ENCODE measurements at places on chromosomes 16 and 17.

GRCh38 chr17:52209507-52209906 is 51.0 kb upstream of the CA10 start:
- no peak for DNase-seq

- no peak for DNase-seq
These were observed 5.9 kb upstream of the C16orf87 start for GRCh38 chr16:46836534-46837530.

DNA sequence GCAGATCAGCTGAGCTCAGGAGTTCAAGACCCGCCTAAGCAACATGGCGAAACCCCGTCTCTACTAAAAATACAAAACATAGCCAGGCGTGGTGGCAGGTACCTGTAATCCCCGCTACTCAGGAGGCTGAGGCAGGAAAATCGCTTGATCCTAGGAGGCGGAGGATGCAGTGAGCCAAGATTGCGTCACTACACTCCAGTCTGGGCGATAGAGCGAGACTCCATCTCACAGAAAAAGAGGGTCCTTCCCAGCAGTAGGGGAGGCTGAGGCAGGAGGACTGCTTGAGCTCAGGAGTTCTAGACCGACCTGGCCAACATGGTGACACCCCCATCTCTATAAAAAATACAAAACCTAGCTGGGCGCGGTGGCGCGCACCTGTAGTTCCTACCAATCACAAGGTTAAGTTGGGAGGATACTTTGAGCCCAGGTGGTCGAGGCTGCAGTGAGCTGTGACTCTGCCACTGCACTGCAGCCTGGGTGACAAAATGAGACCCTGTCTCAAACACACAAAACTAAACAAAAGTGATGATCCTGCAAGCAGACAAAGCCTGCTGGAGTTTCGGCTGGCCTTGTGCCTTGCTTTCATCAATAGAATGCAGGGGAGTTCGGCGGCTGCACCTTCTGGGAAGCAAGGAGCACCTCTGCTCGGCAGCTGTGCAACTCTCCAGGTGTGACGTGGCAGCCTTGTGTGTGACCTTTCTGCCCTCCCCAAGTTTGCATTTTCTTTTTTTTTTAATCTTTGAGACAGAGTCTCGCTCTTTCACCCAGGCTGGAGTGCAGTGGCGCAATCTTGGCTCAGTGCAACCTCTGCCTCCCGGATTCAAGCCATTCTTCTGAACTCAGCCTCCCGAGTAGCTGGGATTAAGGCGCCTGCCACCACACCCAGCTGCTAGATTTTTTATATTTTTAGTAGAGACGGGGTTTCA is 12.4 kb upstream of the YWHAE start:
- DNase-seq, result no peak

DNA sequence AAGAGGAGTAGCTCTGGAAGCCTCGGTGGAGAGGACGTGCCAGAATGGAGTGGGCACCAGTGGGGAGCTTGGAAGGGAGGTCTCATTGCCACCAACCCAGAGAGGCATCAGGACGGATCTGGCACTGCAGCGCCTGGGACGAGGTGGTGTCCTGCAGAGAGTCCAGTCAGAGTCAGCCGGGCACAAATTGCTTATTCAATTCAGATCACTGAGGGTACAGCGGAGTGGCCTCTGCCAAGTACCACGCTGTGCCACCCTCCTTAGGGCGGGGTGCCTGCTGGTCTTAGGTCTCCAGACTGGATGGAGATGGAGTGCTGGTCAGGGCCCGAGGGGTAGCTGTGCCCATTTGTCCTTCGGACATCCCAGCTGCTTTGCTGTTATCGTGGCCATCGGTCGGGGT is 18.9 kb upstream of the SPPL2C start:
- DNase-seq, result no peak

DNA sequence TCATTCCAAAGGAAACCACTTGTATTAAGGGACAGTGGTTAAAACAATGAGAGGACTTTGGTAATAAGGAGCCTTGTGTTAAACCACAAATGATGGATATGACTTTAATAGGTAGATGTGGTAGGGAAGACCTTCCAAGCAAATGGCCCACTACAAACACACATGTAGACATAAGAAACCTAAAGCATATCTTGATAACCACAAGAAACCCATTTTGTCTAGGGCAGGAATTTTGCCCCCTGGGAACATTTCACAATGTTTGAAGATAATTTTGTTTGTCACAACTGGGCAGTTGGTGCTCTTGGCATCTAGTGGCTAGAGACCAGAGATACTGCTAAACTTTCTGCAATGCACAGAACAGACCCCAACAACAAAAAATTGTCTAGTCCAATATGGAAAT is 25.8 kb downstream of the KCNJ2 start:
- no peak for DNase-seq

DNA sequence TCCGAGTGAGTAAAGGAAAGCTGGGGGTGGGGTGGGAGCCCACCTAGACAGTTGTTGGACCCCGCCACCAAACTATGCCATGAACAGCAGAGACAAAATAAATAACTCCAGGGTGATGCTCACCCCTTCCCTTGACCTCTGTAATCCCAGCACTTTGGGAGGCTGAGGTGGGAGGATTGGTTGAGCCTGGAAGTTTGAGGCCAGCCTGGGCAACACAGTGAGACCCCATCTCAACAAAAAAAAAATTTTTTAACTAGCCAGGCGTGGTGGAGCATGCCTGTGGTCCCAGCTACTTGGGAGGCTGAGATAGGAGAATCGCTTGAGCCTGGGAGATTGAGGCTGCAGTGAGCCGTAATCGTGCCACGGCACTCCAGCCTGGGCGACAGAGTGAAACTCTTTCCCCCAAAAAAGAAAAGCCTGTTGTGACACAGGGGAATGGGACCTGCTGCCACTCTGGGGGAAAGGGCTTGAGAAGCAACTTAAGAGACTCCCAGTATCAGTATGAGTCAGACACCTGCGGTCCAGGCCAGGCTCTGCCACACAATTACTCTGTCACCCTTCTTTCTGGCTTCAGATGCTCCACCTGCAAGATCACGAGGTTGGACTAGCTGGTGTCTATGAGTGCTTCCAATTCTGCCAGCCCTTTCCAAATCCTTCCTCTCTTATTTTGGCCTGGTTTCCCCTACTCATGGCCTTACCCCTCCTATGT is 5.0 kb downstream of the SGCA start:
- peak; percentile 38 for DNase-seq

GRCh38 chr16:1193143-1193824 is 31.8 kb downstream of the TPSG1 start:
- no peak for DNase-seq

DNA sequence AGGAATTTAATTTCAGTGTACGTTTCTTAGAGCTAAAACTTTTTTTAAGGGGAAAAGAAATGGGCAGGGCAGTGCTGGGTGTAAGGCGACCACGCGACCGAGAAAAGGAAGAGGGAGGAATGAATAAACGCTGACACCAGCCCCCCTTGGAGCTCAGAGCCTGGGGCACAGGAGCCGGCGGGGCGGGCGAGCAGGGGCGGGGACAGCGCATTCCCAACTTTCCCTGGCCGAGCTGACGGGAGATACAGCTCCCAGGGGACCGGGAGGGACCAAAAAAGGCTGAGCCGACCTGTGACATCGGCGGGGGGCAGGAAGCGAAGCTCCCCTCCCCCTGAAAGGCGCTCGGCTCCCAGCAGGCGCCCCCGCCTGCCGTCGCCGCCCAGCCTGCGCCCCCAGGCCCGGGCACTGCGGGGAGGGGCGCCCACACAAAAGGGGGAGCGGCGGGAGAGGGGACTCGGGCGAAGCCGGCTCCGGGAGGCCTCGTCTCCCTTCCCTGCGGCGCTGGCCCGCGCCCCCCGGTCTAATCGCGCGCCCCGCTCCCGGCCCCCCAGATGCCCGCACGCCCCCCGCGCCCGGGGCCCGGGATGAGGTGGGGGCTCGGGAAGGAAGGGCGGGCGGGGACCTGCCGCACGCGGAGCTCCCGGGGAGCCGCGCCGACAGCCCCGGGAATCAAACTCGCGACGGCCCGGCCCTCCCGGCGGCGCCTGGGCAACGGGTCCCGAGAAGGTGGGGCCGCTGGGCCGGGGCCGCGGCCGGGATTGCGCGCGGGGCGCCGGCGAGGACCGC is 622 bp downstream of the CUEDC1 start:
- peak; percentile 84 for DNase-seq

DNA sequence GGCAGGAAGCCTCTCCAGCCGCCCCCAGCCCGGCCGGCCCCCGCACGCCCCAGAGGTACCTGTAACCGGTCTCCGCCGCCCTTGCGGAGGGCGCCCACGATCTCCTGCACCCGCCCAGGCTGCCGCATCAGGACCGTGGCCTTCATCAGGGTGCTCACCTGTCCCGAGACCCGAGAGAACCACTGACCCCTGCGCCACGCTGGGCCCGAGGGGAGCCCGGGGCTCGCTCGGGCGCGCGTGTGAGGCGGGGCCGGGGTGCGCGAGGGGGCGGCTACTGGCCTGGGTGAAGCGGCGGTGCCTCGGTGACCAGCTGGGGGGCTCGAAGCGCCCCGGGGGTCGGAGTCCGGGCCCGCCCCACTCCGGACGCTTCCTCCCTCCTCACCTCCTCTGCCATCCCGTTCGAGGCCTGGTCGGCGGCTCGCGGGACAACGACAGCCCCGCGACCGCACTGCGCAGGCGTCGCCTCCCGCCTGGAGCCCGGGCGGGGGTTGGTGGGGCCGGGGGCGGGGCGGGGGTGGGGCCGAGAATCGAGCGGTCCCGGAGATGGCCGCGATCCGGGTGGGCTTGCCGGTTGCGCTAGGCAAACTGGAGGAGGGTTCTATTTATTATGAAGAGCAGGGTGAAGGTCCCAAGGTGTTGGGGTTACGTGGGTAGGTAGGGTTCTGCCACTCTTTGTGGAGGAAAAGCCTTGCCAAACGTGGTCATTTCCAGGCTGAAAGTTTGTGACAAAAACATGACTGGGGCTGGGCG is at the start of gene NT5C3B:
Gene NT5C3B (minus strand): TSS at position 433 of the 750 bp plus-strand sequence. CDS start 39 bp downstream, at position 394.
- DNase-seq, result peak; percentile 85

GRCh38 chr16:83946781-83947566 is 6.1 kb upstream of the OSGIN1 start:
- DNase-seq, result no peak

- DNase-seq, result peak; percentile 76
These were observed 29.3 kb downstream of the ACTG1 start for GRCh38 chr17:81483085-81483861.

GRCh38 chr17:60392845-60393702 is 1.1 kb upstream of the USP32 start:
- DNase-seq, result peak; percentile 54

GRCh38 chr17:58944166-58944565 is 162.5 kb downstream of the TRIM37 start:
- DNase-seq, result no peak

DNA sequence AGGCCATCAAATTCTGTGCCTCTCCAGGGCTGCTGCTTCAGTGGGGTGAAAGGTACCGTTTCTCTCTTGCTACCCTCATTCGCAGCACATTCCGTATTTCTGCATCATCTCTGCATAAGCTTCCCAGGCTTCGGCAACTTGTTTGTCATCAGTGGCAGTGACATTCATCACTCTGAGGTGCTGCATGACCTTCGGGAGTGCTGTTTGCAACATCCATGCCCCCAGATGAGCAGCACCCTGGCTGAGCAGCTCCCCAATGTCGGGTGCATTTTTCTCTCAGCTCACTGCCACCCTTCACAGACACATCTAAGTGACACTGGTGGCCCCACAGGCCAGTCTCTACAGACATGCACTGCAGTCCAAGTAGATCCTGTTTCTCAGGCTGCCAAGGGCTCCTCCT is 3.8 kb downstream of the CREBBP start:
- DNase-seq, result no peak

- no peak for DNase-seq
These were observed at the start of gene KRT23 for GRCh38 chr17:40937384-40937819. Gene KRT23, minus strand, starts transcription at chr17:40937646. Its CDS starts 1,043 bp downstream, at chr17:40936603.

GRCh38 chr17:49793309-49793708 is 4.8 kb downstream of the KAT7 start:
- DNase-seq, result no peak

DNA sequence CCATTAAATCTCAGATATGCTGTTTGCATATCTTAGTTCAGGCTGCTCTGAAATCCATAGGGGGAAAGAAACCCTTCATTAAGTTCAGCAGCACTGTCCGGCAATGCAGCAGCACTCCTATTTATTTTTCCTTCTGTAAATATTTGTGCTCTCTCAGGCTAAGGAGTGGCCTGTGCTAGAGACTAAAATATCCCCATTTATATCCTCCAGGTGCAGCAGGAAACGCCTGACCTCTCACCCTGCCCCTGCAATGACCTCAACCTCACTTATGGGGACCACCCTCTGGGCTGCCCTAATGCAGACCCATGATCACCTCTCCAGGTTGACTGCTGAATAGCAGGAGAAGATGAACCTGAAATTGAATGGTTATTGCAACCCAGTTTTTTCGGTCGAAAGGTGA is 165.0 kb upstream of the ELAC2 start:
- DNase-seq, result no peak

DNA sequence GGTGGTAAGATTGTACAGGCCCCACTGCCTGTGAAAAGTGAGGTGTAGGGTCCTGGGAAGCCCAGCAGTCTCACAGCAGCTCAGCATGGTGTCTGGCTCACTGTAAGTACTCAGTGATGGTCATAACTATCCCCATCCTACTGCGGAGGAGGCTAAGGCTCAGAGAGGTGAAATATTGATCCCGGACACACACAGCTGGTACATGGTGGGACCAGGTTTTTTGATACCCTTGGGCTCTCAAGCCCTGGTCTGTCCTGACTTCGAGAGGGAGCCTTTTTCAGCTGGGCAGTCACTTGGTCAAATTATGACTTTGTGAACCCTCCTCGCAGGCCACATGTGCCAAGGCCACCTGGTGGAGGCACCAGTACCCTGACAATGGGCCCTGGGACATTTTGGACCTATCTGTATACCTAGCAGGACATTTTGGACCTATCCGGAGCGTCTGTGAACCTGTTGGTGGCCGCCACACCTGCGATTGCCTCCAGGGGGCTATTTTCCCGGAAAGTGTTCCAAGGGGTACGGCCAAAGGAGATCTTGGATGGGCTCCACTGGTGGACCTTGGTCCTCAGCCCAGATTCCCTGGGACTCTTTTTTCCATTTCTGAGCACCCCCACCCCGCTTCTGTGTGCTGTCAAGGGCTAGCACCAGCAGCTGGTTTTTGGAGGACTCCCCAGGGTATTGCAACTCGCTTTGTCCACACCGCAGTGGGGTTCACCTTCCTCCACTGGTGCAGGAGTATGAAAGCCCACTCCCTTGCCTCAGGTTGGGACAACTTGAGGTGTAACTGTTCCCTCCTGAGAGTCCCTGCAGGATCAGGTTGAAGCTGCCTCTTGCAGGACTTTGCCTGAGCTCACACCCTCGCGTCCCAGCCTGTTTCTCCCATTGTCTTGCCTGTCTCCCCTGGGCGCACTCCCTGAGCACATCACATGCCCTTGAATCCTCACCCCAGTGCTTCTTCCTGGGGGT is 83.6 kb upstream of the NKD1 start:
- peak; percentile 40 for DNase-seq

DNA sequence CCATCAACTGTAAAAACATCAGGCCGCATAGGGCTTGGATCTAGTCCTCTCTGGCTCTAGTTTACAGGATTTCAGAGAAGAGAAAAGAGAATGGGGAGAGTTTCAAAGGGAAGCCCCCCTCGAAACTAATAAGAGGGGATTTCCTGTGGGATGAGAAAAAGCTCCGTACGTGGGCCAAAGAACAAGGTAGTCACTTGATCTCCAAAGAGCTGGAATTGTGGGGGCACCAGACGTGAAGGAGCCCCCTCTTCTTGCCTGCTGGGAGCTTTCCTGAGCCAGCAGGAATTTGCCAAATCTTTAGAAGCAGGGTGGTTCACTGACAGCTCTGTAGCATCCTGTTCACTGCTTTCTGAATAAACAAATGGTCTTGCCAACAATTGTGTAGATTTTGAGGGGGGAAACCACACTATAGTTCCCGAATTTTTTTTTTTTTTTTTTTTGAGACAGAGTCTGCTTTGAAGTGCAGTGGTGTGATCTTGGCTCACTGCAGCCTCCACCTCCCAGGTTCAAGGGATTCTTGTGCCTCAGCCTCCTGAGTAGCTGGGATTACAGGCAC is 7.0 kb upstream of the TMIGD1 start:
- DNase-seq, result no peak

Data from right forelimb (tissue), 1 donor.